ENCODE measurements at places on chromosomes 5 and 9.

DNA sequence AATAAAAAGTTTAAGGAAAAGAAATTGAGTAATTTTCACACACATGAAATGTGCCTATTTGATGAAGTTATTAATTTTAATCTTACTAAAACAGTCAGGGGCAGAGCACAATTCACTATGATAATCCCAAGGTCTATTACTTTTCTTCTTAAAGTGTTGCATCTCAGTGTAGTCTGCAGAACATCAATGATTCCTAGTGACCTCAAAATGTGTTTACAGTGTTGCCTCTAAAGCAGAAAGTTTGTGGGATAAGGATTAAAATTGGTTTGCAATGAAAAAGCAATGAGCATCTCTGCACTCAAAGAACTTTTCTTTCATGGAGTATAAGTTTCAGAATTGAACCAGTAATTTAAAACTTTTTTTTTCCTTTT, 63.0 kb downstream of the CEP120 start:
- DNase-seq: no peak

DNA sequence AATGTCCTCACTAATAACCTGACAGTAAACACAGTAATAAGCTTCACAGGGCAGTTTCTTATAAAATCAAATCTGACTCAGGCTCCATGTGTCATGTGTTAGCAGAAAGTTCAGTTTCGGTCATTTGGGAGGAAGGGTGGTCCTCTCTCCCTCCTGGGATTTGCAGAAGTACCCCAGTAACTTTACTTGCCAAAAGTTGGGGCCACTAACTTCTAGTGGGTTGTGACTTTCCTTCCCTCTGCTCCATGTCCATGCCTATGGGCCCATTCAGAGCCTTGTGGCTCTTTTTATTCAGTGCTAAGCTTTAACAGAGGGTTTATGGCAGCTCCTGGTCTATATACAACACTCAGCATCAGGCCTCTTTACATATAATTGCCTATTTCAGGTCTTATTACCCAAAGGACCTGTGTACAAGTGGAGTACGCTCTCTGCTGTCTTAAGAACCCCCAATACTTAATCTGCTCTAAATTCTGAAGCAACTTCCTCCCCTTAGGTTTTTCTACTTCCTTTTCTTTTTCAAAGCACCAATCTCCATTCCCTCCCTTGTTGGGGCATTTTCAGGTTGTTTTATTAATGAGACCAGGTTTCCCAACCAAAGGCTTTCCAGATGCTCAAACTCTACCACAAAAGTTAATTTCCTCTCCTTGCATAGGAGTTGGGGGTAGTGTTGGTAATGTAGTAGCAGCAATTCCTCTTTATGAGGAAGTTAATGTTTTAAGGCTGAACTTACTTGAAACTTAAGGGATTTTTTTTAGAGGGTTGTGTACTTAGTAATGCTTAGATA, 107.7 kb downstream of the CCDC192 start:
- DNase-seq: no peak

- no peak for DNase-seq
These were observed 490.2 kb upstream of the NUDT12 start for GRCh38 chr5:104052558-104053352.

DNA sequence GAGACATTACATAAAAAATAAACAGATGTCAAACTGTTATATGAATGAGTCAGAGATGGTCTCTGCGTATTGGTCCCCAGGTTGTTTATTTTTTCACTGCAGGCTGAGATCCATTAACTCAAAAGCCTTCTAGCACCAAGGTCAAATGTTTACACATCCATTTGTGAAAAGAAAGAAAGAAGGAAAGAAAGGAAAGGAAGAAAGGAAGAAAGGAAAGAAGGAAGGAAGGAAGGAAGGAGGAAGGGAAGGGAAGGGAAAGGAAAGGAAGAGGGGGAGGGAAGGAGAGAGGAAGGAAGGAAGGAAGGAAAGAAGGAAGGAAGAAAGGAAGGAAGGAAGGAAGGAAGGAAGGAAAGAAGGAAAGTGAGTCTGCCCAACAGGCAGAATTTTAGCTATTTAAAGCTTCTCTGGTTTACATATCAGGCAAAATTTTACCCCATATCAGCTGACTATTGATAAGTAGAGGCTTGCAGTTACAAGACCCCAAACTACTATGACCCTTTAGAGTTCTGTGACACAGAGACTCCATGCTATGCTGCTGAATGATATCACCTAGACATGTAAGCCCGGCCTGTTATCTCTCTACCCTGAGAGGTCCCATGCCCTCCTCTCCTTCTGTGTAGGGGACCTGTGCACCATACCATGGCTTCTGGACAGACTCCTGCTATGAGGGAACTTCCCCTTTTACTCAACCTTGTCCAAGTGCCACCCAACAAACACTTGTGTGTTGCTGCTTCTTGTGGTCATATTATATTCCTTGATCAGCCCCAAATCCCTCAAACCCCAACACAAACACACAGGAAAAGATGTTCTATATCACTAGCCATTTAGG, 59.0 kb downstream of the DRD1 start:
- no peak for DNase-seq

Data from CD4-positive, alpha-beta T cell treated with Interleukin-4 for 4 hours (primary cell).